ENCODE measurements at places on chromosomes 7 and 10. TPM values are rescaled to one million over a fixed set of nuclear protein-coding genes. Genes with fewer than 3 reads are reported as not detected.

DNA sequence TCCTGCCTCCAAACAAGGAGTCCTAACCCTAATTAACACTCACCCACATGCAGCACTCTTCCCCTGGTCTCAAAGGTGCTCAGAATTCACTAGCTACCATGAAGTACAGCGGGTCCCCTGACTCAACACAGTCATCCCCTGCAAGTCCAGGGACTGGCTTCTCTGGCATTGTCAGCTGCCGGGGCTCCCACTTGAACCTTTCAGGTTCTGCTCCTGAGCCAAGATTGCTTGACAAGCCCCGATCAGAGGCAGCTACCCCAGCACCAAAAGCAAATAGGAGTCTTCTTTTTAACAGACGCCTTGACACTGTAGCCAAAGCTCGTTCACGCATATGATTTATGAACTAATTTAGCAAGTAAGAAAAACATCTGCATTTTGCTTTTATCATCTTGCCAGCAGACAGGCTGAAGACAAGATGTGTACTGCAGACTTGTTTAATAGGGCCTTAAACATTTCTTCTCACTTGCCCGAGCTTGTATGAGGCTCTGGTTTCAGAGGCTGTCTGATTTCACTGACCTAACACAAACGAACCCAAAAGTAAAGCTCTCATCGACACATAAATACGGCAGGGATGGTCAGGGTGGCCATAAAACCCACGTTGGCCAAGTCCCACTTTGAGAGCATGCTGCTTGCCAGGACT, 67.6 kb upstream of the ADAM12 start:
- no peak for DNase-seq

SLC18A2 gene
- total RNA-seq, result not detected

GRCh38 chr7:104137971-104138370, 69.8 kb downstream of the ORC5 start:
- no peak for DNase-seq

- DNase-seq, result no peak
Measured at GRCh38 chr10:129956876-129957673, 7.0 kb downstream of the EBF3 start.

IGF2BP3 gene
- total RNA-seq, result not detected

DNA sequence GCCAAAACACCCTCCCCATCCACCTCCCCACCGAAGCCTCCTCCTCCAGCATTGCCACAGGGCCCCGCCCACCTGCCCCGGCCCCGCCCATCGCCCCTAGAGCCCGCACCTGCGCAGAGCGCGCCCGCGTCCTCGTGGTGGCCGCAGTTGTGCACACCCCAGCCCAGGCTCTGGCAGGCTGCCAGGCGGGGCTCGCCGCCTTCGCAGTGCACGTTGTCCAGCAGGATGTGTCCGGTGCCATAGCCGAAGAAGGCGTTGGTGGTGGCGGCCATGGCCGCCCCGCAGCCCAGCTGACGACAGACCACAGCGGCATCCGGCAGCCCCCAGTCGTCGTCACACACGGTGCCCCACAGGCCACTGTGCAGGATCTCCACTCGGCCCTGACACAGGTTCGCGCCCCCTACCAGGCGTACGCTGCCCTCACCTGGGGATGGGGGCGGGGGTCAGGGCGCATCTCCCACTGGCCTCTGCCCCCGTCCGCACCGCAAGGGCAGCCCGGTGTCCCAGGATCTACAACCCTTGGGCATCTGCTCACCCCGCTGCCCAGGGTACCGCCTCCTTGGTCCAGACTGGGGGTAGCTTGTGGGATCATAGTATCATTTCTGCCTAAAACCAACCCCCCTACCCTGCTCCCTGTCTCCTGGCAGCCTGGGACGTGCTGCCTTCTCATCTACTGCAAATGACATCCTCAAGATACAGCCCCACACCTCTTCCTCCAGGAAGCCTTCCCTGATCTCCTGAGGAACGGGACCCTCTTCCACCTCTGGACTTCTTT, 11.9 kb downstream of the SSC4D start:
- DNase-seq, result peak; percentile 89

HOXA7 gene
- total RNA-seq, result 10.1 TPM

DNA sequence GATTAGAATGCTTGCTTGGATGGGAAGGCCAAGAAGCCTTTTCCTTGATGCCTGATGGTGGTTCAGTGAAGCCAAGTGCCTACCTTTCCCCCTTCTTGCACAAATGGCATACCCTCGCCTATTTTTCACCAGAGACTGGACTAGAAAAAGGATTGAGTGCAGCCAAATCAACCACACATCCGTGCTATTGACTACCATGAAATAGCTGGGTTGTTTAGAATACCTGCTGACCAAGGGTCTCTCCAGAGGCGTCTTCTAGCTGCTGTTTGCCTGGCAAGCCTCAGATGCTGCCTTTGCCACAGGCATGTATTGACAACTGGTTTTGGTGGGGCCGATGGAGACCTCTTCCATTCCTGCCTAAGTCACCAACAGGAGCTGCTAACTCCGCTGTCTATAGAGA, 146.5 kb downstream of the NRF1 start:
- DNase-seq, result no peak

CLRN3 gene
- total RNA-seq, result 167 TPM

HPS6 gene
- total RNA-seq, result 17.1 TPM

CYP3A7 gene
- total RNA-seq, result 3.0 TPM

- DNase-seq, result peak; percentile 30
Measured at GRCh38 chr10:119737823-119738222, 12.0 kb downstream of the INPP5F start.

GRCh38 chr7:47347346-47347745, 234.6 kb downstream of the TNS3 start:
- DNase-seq, result peak; percentile 1

GRCh38 chr7:29886827-29887226, 80.5 kb downstream of the WIPF3 start:
- DNase-seq, result no peak

GRCh38 chr7:42910306-42910705, 1.6 kb downstream of the C7orf25 start:
- no peak for DNase-seq

- no peak for DNase-seq
Measured at GRCh38 chr10:92042541-92042940, 119.0 kb downstream of the BTAF1 start.

- DNase-seq, result no peak
Measured at GRCh38 chr10:75612904-75613684, 181.7 kb downstream of the LRMDA start.

- no peak for DNase-seq
Measured at GRCh38 chr7:107387573-107388219, 82.2 kb upstream of the GPR22 start.

GNGT1 gene
- total RNA-seq, result not detected

LIPF gene
- not detected for total RNA-seq

DNA sequence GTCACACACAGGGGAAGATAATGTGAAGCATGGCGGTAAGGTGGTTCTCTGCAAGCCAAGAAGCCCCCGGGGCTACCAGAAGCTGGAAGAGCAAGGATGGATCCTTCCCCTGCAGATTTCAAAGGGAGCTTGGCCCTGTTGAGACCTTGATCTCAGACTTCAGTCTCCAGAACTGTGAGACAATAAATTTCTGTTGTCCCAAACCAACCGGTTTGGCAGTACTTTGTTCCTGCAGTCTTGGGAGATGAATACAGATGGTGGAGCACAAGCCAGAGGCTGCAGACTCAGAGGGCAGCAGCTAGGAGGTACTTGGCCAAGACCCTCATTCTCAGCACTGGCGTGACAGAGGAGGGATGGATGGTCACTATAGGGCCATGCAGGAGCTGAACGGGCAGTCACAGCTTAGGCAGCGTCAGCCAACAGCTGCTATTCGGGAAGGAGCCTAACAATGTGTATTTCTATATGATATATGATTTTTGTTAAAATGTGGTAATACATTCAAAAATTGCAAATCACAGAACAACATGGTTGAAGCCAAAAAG, 387.3 kb downstream of the TNS3 start:
- DNase-seq, result no peak

NODAL gene
- not detected for total RNA-seq

GRCh38 chr7:99287779-99288534, 15.3 kb downstream of the MYH16 start:
- DNase-seq, result no peak

NME8 gene
- total RNA-seq, result not detected

DNA sequence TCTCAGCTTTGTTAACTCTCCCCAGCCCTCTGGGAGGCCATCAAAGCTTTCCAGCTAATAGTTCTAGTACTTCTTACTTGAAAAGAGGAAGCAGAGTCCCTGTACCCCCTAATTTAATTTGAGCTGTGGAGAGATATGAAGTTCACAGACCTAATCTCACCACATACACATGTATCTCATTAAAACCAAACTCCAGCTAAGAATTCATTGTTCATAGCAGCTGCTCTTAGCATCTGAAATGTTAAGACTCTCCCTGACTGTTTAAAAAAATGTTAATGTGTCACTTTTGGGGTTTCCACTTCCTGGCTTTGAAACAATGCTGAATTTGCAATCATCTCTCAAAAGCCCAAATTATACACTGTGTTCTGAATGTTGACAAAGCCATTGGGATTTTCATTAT, 16.2 kb upstream of the MRC1 start:
- DNase-seq, result no peak

ALOX5 gene
- total RNA-seq, result 27.2 TPM

- DNase-seq, result no peak
Measured at GRCh38 chr7:107728276-107728675, 15.7 kb upstream of the CBLL1 start.

- no peak for DNase-seq
Measured at GRCh38 chr10:89975771-89976170, 274.4 kb downstream of the KIF20B start.

- no peak for DNase-seq
Measured at GRCh38 chr7:81433692-81434331, 336.0 kb downstream of the HGF start.

DNA sequence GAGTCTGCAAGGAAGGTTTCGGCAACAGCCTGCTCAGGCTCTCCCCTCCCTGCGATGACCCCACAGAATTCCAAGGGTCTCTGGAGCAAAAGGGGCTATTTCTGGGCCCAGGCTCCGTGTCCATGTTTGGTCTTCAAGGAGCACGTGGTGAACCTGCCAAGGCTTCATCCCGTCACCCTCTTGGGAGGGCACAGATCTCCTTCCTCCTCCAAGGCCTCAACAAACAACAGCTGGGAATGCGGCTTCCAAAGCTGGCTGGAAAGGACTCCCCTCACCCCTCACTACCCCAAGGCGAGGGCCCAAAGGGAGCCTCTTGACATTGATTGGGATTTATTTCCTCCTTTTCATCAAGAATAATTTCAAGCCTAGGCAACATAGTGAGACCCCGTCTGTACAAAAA, 14.0 kb upstream of the KPNA7 start:
- DNase-seq, result no peak

DNA sequence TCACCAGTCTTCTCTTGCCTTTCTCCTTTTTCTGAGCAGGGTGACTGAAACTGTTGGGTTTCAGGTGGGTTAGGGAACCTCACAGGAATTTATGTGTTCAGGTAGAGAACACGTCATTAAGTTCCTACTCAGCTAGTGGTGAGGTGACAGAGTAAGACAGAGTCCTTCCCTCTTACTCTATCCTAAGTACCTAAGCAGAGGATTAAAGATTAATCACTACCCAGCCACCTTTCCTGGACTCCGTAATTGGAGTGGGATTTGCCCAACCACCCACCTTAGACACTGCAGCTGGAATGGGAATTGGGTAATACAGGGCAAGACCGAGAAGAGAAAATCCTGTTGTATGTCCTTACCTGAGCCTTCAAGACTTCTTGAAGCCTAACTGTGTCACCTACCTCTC, 158.1 kb downstream of the LRRC4 start:
- no peak for DNase-seq

DNA sequence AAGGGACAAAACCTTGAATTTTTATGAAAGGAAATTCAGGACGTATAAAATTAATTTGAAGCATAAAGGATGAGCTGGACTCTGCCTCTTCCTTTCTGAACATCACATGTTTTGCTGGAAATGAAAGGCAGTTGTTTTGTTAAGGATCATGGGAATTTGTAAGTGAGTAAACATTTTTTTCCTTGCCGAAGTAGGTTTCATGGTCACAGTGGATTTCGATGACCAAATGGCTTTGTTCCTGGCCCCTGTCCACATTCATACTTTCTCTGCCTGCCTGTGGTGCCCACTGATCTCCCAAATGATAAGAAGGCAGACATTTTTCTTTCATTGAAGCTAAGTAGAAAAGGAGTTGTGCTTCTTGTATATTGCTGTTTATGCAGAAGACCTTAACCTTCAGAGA, 104.2 kb downstream of the ARID5B start:
- DNase-seq, result no peak

DNA sequence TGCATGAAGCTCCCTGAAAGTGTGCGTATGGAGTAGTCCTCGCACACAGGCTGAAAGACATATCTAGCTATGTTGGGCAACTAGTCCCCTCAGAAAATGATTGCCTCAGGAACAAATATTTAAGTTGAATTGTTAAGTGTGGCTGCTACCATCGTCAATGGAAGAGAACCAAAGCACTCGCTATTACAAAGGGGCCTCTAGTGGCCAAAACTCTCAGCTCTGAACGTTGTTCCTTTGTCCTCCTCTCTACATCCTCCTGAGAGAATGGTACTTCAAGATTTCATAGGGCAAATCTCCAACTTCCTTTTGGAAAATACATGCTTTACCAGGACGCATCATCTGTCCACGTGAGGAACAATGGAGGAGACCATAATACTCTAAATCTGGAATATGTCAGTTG, 209.9 kb downstream of the NRG3 start:
- no peak for DNase-seq

SPDYE11 gene
- total RNA-seq, result not detected

DNA sequence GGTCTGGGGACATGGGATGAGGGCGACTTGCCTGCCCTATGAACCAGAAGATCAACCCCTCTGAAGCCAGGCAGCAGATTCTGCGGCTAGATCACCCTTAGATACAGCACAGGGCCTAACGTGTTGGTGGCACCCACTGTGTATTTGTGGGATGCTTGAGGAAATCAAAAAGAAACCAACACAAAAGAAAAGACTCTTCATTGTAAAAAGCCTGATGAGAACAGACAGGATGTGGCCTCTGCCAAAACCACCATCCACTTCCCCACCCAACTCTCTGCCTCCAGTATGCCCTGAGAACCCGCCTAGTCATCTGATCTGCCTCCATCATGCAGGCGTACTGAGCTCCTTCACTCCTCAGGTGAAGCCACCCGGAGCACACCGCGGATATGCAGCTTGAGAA, 97.2 kb upstream of the INSYN2A start:
- DNase-seq, result no peak

ITIH5 gene
- total RNA-seq, result 169 TPM

GRCh38 chr7:97021747-97022490, 2.7 kb downstream of the DLX5 start:
- no peak for DNase-seq

GRCh38 chr7:158355456-158356065, 232.1 kb downstream of the PTPRN2 start:
- no peak for DNase-seq

KLLN gene
- total RNA-seq, result not detected

- no peak for DNase-seq
Measured at GRCh38 chr7:134903073-134903790, 83.1 kb upstream of the AGBL3 start.

TUBB8 gene
- not detected for total RNA-seq

ETV1 gene
- total RNA-seq, result 2.0 TPM

GRCh38 chr7:51020944-51021343, 238.2 kb upstream of the GRB10 start:
- no peak for DNase-seq

RNF133 gene
- not detected for total RNA-seq

- DNase-seq, result no peak
Measured at GRCh38 chr10:75739414-75740143, 308.2 kb downstream of the LRMDA start.

All from transverse colon (tissue), 4 donors.